ENCODE measurements at places on chromosomes 12 and 14. TPM values are rescaled to one million over a fixed set of nuclear protein-coding genes. Genes with fewer than 3 reads are reported as not detected.

GRCh38 chr12:4825011-4825858, 84.5 kb upstream of the KCNA1 start:
- H3K4me3 ChIP-seq: no peak overlapping the region
- H3K4me1 ChIP-seq: no peaks in the 10 kb centered on the region
- H3K36me3 ChIP-seq: no peaks in the 10 kb centered on the region
- no peak for DNase-seq
- no peak overlapping the region for H3K27ac ChIP-seq
- H3K27me3 ChIP-seq: no peaks in the 10 kb centered on the region

- no peak overlapping the region for H3K4me3 ChIP-seq
- H3K36me3 ChIP-seq: no peaks in the 10 kb centered on the region
- H3K4me1 ChIP-seq: peaks cover 4% of the 10 kb centered on the region
- DNase-seq: no peak
- no peaks in the 10 kb centered on the region for H3K27me3 ChIP-seq
- H3K27ac ChIP-seq: no peak overlapping the region
Measured at GRCh38 chr14:55446833-55447232, 6.4 kb upstream of the TBPL2 start.

DNA sequence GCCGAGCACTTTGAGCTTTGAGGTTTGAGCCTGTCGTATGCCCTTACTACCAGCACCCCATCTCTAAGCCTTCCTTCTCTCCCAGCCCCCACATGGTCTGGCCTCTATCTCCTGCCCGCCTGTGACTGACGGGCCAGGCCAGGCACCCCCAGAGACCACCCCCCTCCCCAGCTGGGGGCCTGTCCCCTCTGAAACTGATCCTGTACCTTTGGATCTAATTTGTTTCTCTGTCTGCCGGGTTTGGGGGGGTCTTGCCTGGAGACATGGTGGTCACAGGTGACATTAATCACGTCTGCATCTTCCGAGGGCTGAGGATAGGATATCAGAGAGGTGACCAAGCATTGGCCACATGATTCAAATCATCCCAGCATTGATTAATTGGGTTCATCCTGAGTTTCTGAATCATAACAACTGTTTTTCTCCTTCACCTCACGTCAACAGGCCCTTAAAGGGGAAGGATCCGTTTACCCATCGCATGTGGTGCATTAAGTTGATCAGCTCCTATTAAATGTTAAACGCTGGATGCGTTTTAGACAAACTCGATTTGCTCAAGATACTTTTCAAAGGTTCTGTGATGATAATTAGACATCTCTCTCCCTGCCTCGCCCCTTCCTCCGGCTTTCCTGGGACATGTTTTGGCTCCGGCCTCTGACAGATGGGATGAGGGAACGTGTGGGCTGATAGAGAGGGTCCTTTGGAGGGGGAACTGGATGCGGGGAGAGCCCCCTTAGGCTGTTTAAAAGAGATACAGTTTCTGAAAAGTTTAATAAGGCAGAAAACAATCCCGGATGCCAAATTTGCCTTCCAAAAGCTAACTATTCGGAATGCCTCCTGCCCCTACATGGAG, 63.3 kb upstream of the TBX3 start:
- peaks cover 5% of the 10 kb centered on the region for H3K4me1 ChIP-seq
- H3K36me3 ChIP-seq: no peaks in the 10 kb centered on the region
- no peak overlapping the region for H3K4me3 ChIP-seq

- no peak overlapping the region for H3K27ac ChIP-seq
- no peaks in the 10 kb centered on the region for H3K36me3 ChIP-seq
- no peak overlapping the region for H3K4me3 ChIP-seq
- H3K4me1 ChIP-seq: peaks cover 4% of the 10 kb centered on the region
- DNase-seq: no peak
- H3K27me3 ChIP-seq: no peaks in the 10 kb centered on the region
Measured at GRCh38 chr12:46664761-46665287, 161.0 kb downstream of the SLC38A4 start.

- H3K27ac ChIP-seq: no peak overlapping the region
- no peaks in the 10 kb centered on the region for H3K27me3 ChIP-seq
- peaks cover 7% of the 10 kb centered on the region for H3K4me1 ChIP-seq
- no peak overlapping the region for H3K4me3 ChIP-seq
- H3K36me3 ChIP-seq: no peaks in the 10 kb centered on the region
Measured at GRCh38 chr14:91405241-91405721, 12.3 kb downstream of the CCDC88C start.

- H3K4me3 ChIP-seq: no peak overlapping the region
- H3K4me1 ChIP-seq: peaks cover 18% of the 10 kb centered on the region
- no peak for DNase-seq
Measured at GRCh38 chr12:48966177-48966895, 5.2 kb downstream of the WNT10B start.

GRCh38 chr14:104596451-104596918, 8.1 kb downstream of the TMEM179 start:
- no peaks in the 10 kb centered on the region for H3K4me1 ChIP-seq
- H3K27me3 ChIP-seq: peaks cover 93% of the 10 kb centered on the region
- H3K27ac ChIP-seq: no peak overlapping the region
- DNase-seq: peak; percentile 57
- H3K4me3 ChIP-seq: no peak overlapping the region

DNA sequence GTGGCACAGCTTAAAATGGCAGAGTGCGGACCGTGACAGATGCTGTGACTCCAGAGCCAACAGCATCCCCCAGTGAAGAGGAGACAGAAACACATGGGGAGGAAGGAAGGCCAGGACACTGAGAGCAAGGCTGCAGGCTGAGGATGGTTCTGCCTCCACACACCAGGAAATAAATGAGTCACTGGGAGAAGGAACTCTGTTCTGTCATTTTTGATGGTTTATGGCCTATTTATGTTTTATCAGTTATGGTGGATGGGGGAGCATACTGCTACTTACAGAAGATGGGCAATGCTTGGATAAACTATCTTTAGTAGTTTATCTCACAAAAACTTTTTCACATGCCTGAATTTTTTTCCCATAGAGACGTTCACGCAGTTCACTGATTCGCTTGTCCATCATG, 33.8 kb downstream of the ZFYVE21 start:
- H3K36me3 ChIP-seq: no peaks in the 10 kb centered on the region
- no peak overlapping the region for H3K4me3 ChIP-seq
- DNase-seq: no peak
- no peak overlapping the region for H3K27ac ChIP-seq

DNA sequence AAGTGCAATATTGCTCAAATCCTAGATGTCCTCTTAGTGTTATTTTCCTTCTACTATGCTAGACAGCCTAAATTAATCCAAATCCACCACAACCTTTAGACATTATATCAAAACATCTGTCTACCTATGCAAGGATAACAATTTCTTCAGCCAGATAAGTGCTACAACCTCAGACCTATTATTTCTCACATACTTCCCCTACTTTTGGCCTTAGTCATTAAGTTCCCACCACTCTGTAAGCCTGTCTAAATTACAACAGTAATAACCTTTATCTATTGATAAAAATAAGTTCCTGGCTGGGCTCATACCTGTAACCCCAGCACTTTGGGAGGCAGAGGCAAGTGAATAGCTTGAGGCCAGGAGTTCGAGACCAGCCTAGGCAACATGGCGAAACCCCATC, 74.0 kb downstream of the KIF21A start:
- no peaks in the 10 kb centered on the region for H3K36me3 ChIP-seq
- H3K27me3 ChIP-seq: no peaks in the 10 kb centered on the region
- H3K27ac ChIP-seq: no peak overlapping the region
- DNase-seq: no peak

DNA sequence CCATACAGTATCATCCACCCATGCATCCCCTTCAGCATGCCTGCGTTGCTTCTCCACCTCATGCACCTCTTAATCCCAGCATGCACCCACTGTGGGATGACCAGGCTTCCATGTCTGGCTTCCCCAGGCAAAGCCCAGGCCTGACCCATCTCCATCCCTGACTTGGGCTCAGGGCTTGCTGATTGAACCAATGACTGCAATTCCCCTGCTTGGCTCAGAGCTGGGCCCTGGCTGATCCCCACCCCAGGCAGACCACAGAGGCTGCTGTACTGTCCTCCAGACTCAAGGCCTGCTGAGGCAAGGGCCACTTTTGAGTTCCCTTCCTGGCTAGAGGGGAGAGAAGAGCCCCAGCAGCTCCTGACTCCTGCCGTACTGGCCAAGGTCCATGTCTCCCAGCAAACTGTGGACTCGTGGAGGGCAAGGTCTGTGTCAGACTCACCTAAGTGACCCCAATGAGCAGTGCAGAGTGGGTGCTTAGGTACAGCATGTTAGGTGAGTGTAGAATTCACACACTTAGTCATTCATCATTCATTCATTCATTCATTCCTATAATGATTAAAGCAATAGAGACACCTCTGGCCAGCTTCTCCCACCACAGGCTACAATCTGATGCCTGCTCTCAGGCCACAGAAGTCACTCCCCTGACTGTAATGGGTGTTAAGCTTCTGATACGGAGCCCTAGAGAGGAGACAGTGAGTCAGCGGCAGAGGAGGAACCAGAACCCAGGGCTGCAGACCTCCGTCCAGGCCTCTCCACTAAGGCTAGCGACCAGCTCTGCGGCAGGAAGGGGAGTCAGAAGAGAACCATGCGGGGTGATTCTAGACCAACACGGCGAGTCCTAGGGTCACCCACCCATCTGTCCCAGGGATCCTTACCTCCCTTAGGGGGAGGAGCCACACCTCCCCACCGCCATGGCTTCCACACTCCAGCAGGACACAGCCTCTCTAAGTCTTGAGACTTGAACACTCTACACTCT, 2.9 kb downstream of the BEGAIN start:
- peaks cover 43% of the 10 kb centered on the region for H3K27me3 ChIP-seq
- no peak for DNase-seq
- no peaks in the 10 kb centered on the region for H3K36me3 ChIP-seq

DNA sequence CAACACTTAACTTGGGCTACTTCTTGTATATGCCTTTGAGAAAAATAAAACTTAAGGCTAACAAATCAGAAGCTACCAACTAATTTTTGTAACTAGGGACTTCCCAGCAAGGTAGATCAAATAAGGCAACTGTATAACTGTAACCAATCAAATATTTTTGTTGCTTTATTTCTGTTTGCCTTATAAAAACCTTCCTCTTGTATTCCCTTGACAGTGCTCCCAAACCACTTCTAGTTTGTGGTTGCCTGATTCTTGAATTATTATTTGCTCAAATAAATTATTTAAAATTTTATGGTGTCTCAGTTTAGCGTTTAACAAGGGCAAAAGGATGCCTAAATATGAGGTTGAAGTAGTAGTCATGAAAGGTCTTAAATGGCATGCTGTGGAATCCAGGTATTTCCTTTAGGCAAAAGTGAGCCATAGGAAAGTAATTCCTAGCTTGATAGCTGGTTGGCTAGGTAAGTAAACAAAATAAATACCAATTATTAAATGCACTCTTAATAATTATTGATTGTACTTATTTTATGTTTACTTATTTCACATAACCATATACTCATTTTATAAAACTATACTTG, 632.6 kb downstream of the RPL10L start:
- H3K27me3 ChIP-seq: no peaks in the 10 kb centered on the region
- no peak for DNase-seq
- no peak overlapping the region for H3K4me3 ChIP-seq
- H3K27ac ChIP-seq: no peak overlapping the region
- H3K4me1 ChIP-seq: no peaks in the 10 kb centered on the region
- no peaks in the 10 kb centered on the region for H3K36me3 ChIP-seq

- H3K27ac ChIP-seq: no peak overlapping the region
- peaks cover 85% of the 10 kb centered on the region for H3K36me3 ChIP-seq
- no peak for DNase-seq
- H3K27me3 ChIP-seq: no peaks in the 10 kb centered on the region
- H3K4me1 ChIP-seq: no peaks in the 10 kb centered on the region
Measured at GRCh38 chr12:57173089-57173488, 25.7 kb upstream of the LRP1-AS start.

DNA sequence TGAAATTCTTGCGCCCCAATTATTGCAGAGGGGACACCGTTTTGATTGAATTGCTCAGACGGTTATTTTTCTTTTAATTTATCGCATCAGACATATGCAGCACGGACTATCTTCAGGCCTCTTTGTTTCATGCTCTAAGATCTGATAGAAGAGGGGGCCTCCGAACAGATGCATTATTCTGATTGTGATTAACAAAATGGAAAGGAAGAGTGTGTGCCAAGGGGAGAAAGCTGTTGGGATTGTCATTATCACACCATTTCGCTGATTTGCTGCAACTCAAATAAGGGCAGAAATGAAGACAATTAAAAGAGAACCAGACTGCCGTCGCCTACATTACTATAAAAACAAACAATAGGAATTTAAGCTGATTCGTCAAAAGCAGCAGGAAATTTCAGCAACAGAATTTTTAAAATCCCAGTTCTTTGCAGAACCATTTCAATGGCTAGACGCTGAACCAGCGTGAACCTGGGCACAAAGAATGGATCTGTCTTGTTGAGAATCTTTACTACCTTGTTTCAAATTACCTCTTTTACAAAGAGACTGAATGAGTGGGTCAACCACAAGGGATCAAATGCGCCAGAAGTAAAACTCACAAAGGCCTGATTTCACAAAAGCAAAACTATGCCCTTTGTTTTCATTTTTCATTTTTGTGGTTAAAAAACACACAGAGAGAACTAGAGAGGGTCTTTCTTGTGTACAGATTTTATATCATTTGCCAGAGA, 30.6 kb downstream of the TMEM132D start:
- H3K36me3 ChIP-seq: no peaks in the 10 kb centered on the region
- H3K4me3 ChIP-seq: no peak overlapping the region
- no peaks in the 10 kb centered on the region for H3K27me3 ChIP-seq
- no peak overlapping the region for H3K27ac ChIP-seq

DNA sequence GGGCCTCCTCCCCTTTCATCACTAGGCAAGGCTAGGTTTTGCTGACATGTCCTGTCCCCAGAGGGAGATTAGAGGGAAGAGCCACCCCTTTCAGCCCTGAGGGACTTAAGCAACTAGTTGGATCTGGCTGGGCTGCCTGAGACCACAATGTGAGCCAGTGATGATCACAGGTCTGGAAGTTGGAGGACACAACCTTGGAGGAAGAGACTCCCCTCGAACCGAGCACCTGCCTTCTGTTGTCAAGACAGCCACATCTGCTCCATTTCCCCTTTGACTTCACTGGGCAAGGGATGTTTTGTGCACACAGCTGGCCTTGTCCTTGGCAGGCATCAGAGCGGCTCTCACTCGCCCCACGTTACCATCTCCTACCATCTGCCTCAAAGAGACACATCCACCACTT, 31.4 kb downstream of the MVK start:
- H3K4me1 ChIP-seq: no peaks in the 10 kb centered on the region
- H3K36me3 ChIP-seq: no peaks in the 10 kb centered on the region
- no peak for DNase-seq
- H3K4me3 ChIP-seq: no peak overlapping the region
- no peak overlapping the region for H3K27ac ChIP-seq

The TAS2R31 gene
- polyA plus RNA-seq: 2.7 TPM

The IFI27L1 gene
- polyA plus RNA-seq: 31.1 TPM

The TMPRSS12 gene
- polyA plus RNA-seq: not detected

The AKAP6 gene
- 7.2 TPM for polyA plus RNA-seq

The COX14 gene
- polyA plus RNA-seq: 36.1 TPM
